ENCODE measurements at places on chromosomes 1 and 21.

- no peak for DNase-seq
Observed at GRCh38 chr1:236129306-236129705, 13.0 kb upstream of the GPR137B start.

GRCh38 chr1:173415490-173415889 is 61.6 kb upstream of the PRDX6 start:
- DNase-seq: no peak

DNA sequence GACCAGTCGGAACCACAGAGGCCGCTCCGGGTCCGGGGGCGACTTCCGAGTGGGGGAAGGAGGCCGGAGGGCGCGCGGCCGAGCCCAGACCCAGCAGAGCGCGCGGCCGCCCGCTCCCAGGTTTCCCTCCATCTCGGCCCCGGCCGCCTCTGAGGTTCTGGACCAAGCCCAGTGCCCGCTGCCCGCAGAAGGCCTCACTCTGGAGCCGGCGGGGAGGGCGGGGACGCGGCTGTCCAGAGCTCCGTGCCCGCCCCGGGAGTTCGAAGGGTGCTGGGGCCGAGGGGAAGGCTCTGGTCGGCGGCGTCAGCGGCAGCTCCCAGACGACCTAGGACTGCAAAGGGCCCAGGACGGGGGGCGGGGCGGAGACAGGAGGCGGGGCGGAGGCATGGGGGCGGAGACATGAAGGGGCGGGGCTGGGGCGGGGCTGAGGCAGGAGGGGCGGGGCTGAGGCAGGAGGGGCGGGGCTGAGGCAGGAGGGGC is 48.0 kb upstream of the SLC19A1 start:
- peak; percentile 52 for DNase-seq

DNA sequence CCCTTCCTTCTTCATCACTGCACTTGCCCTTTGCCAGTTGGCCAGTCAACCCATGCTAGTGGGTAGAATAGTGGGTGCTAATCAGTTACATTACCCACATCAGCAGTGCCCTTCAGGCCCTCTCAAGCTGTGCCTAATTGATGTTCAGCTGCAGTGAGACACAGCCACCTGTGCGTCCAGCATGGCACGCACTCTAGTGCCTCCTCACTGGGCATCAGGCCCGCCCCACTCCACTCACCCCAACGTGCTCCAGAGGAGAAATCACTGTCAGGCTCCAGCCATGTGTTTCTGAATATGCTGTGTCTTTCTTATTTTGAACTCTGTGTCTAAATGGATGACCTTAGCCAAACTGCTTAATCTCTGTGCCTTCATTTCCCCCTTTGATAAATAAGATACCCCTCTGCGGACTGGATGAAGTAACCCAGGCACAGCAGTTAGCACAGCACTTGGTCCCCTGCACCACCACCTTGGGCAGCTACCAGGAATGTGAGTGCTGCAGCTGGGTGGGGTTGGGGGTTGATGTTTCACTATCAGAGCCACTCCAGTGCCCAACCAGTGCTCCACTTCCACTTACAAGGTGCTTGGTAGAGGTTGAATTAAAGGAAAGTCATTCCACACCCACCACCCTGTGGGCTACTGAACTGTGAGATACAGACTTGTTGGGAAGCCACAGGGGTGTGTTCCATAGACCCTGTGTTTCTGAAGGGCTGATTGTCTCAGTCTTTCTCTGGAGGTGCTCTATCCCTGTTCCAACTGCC is 8.9 kb upstream of the ADORA3 start:
- no peak for DNase-seq

GRCh38 chr1:25137106-25137505 is 95.2 kb downstream of the SYF2 start:
- DNase-seq: no peak

DNA sequence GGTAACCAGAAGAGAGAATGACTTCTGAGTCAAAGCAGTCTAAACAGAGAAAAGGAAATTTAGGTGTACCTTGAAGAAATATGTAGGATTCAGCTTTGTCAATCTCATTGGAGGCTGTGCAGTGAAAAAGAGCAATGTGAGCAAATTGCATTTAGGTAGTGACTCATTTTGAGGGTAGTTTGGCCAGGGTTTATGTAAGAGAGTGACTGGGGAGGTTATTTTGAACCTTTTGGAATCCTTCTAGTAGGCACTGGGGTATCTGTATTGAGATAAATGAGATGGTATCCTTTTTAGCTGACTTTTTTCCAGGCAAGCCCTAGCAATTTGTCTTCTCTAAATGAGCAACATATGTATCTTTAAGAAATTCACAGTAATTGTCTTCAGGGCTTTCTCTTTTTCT is 95.9 kb downstream of the DISP1 start:
- no peak for DNase-seq

DNA sequence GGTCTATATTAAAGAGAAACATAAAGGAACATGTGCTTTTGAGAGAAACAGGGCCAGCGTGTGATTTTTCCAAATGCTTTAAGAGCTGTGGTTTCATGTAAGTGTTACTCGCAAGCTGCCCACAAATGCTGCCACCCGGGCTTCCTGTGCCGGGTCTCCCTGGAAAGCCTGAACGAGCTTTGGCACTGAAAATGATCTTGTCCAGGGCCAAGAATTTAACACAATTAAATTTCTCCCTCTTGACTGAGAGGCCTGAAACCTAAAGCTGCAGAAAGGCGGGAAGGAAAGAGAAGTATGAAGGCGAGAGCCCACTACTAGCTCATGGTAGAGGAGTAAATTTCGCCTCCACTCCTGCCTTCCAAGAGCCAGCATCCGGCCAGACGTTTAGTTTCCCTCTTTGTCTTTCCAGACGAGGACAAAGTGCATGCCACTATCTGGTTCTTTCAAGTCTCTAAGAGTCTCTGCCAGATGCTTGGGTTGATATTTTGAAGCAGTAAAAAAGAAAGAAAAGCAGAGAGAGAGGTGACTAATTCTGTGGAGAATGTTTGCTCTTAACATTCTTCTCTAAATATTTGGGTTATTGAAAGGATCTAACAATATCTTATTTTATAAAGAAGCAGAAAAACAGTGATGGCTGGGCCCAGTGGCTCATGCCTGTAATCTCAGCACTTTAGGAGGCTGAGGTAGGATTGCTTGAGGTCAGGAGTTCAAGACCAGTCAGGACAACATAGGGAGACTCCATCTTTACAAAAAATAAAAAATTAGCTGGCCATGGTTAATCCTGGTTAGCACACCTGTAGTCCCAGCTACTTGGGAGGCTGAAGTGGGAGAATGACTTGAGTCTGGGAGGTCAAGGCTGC is 100.0 kb upstream of the HNRNPU start:
- no peak for DNase-seq

DNA sequence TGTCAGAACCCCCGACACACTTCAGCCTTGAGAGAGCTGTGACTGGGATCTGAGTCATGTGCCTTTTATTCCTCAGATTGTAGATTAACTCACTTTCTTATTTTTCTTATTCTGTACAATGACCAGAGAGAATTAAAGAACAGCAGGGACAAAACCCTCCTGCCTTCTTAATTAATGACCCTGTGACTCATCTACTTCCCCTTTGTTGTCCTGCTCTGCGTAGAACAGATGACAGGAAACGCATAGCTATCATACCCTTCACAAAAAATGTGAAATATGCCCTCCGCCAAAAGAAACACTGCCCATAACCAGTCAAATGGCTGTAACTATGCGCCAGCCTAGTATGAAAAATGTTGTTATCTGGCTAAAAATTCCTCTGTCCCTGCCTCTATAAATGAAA is 9.1 kb upstream of the PADI2 start:
- peak; percentile 91 for DNase-seq

- no peak for DNase-seq
Observed at GRCh38 chr1:156468693-156469345, 31.8 kb downstream of the MEF2D start.

- DNase-seq: no peak
Observed at GRCh38 chr21:21851657-21852056, 853.4 kb downstream of the NCAM2 start.

- no peak for DNase-seq
Observed at GRCh38 chr1:91121366-91121765, 99.5 kb upstream of the ZNF644 start.

- DNase-seq: no peak
Observed at GRCh38 chr1:46005594-46005993, 126.8 kb downstream of the PIK3R3 start.

DNA sequence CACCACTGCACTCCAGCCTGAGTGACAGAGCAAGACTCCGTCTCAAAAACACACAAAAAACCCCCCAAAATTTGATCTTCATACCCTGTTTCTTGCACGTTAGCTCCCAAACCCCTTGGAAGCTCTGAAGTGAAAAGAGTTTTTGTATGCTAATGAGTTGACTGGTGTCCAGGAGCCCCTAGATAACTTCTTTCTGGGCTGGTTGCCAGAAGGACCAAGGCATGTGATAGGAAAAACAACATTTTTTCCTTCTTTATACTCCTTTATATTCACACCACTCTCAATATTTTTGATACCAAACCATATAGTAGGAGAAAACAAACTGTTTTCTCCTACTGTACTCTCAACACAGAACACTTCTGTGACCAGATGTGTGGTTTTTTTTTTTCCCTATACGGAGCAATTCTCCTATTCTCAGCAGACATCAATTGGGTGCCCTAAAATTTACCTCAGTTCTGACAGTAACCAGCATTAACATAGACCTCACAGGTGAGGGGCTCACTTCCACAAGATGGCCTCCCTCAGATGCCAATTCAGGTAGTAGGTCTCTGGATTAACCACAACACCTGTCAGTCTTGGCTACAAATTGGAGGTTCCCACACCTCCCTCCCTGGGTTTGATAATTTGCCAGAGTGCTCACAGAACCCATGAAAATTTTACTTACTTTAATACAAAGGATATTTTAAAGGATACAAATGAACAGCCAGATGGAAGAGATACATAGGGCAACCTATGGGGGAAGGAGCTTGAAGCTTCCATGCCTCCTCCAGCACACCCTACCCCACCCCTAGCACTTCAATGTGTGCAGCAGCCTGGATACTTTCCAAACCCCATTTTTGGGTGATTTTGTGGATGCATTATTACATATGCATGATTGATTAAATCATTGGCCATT is 25.6 kb downstream of the ZYG11B start:
- DNase-seq: no peak

GRCh38 chr1:160400646-160401486 is 502 bp downstream of the VANGL2 start:
- no peak for DNase-seq

- peak; percentile 59 for DNase-seq
Observed at GRCh38 chr1:19240673-19241538, 10.4 kb downstream of the EMC1 start.

DNA sequence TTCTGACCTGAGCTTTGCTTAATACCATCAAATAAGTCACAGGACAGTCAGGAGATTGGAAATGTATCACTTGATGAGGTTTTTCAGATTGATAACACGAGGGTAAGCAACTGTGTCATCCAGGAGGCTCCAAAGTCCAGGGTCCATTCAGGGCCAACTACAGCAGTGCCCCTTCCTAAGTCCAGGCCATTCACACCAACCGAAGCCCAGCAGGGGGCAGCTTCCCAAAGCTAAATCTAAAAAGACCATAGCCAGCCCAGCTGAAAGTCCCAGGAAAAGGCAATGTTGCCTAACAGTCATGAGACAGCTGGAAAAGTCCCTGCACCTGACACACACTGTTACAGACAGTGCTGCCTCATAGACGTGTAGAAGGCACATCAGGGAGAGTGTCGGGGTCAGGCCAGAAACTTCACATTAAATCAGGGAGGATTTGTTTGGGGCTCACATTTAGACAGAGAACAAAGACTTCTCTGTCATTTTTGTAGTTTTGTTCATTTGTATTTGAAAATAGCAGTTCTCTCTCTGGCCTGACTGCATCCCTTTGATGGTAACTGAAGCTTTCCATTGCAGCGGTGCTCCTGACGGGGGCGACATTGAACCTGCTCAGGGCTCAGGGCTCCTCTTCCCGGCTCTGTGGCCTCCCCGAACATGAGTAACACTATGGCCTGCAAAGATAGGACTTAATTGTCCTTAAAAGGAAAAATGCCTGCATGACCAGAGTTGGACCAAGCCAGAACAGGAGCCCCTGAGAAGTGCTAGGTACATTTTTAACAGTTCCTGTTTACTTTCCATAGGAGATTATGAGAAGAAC is 200.4 kb downstream of the NRIP1 start:
- DNase-seq: peak; percentile 56

DNA sequence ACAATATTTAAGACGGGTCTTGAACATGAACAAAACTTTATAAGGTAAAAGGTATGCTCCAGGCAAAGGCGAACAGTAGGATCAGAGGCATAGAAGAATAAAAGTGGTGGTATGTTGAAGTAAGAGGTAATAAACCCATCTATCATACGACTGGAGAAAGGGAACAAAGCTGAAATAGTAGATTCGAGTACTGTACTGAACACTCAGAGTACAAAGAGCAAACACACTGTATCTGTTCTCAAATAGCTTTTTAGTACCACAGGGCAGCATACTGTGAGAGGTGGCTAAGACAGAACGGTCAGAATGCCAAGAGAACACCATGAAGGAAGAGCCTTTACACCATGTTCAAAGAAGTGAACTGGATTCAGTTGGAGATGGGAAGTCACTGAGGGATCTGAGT is 83.2 kb downstream of the EPS15 start:
- DNase-seq: no peak

GRCh38 chr1:20233394-20233793 is 47.1 kb upstream of the PLA2G2C start:
- peak; percentile 38 for DNase-seq

DNA sequence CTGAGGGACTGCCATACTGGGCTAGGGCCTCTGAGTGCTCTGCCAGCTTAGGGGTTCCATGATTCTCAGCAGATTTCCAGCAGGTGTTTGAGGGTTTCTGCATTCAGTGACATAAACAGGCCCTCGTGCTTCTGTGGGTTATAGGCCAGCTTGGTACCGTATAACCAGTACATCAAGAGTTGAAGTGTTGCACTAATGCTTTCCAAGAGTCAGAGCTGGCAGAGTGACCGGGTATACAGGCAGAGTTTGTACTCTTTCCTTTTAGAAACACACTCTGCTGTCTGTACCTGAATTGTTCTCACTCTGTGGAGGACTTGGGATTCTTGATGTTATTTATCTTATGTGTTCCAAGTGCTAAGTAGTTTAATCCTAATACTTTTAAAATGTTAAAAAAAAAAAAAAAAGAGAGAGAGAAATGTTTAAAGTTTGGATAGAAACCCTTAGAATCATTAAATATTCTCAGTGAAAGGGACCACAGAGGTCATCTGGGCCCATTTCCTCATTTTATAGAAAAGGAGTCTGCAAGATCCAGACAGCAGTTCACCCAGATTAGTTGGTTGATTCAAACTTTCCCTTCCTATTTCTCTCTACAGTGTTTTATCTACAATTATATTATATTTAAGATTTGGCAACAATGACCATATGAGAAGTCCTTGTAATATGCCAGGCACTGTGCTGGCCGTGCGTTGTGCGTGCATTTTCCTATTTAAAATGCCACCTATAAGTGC is 325.8 kb downstream of the KIF26B start:
- DNase-seq: no peak
